ENCODE measurements at places on chromosomes 12 and 14.

- H3K4me3 ChIP-seq: no peak overlapping the region
- peaks cover 10% of the 10 kb centered on the region for H3K4me1 ChIP-seq
- H3K27me3 ChIP-seq: no peaks in the 10 kb centered on the region
- H3K27ac ChIP-seq: no peak overlapping the region
These were observed 96.3 kb upstream of the BBS10 start for GRCh38 chr12:76444408-76444984.

GRCh38 chr12:32587581-32588495, 91.3 kb upstream of the DNM1L start:
- H3K27me3 ChIP-seq: no peaks in the 10 kb centered on the region
- DNase-seq: no peak
- no peak overlapping the region for H3K4me3 ChIP-seq
- peaks cover 14% of the 10 kb centered on the region for H3K4me1 ChIP-seq
- H3K27ac ChIP-seq: no peak overlapping the region
- peaks cover 4% of the 10 kb centered on the region for H3K36me3 ChIP-seq

- peaks cover 14% of the 10 kb centered on the region for H3K4me1 ChIP-seq
- no peak overlapping the region for H3K27ac ChIP-seq
- DNase-seq: no peak
- peaks cover 15% of the 10 kb centered on the region for H3K36me3 ChIP-seq
- H3K4me3 ChIP-seq: no peak overlapping the region
These were observed 84.7 kb downstream of the GPATCH2L start for GRCh38 chr14:76236172-76237130.

DNA sequence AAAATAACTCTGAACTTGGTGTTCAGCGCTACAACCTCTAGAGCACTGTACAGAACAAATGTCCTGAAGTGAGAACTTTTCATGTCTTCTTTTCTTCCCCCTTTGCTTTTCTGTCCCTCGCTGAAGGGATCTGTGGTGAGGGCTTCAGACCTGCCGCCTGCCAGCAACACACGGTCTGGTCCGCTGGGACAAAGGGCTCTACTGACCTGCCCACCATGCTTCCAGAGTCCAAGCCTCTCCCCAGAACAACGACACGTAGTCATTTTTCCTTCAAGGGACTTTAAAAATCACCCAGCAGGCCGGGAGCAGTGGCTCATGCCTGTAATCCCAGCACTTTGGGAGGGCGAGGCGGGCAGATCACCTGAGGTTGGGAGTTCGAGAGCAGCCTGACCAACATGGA, 140.4 kb downstream of the EFCAB11 start:
- no peak for DNase-seq
- H3K27ac ChIP-seq: no peak overlapping the region
- H3K4me1 ChIP-seq: peaks cover 17% of the 10 kb centered on the region
- H3K4me3 ChIP-seq: no peak overlapping the region

DNA sequence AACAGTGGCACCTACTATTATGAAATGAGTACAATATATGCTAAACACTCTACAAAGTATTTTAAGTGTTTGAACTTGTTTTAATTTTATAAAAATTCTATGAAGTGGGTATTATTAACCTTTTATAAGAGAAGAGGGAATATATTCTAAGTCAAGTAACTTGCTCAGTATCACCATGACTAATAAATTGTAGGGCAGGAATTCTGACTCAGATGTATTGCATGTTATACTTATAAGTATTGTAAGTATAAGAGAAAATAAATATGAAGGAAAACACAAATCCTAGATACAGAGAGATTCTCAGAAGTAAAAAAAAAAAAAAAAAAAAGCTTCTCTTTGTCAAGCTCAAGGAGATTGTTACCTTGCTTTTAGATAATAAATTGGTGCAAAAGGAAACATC, 893.2 kb downstream of the SLC16A7 start:
- H3K4me1 ChIP-seq: no peaks in the 10 kb centered on the region
- H3K27me3 ChIP-seq: peaks cover 25% of the 10 kb centered on the region
- no peak overlapping the region for H3K27ac ChIP-seq
- no peak overlapping the region for H3K4me3 ChIP-seq
- no peak for DNase-seq
